ENCODE measurements at places on chromosomes 12 and 14.
A peak's percentile ranks its signal among the peaks of the same experiment; 100 is the strongest.

- DNase-seq, result no peak
These were observed 13.7 kb upstream of the APOBEC1 start for GRCh38 chr12:7679251-7680045.

- DNase-seq, result no peak
These were observed 45.7 kb downstream of the ACSS3 start for GRCh38 chr12:81123611-81124010.

DNA sequence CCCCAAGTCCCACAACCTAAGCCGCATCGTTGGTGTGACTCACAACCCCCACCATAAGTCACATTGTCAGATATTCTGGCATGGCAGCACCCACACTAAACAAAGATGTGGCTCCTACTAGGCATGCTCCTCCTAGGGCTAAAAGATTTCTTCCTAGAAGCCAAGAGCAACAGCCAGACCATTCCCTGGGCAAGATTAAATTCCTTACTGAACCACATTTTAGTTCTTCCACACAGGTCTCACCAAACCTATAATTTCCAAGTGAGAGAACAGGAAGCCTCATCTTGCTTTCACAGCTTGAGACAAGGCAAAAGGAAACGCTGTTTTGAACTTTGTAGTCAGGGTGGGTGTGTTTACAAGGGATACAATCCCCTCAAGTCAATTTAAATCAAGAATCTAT is 632.8 kb downstream of the DIO2 start:
- peak; percentile 58 for DNase-seq

- DNase-seq, result no peak
These were observed 336.3 kb downstream of the NOVA1 start for GRCh38 chr14:26261368-26262122.

- DNase-seq, result no peak
These were observed 83.4 kb upstream of the ESRRB start for GRCh38 chr14:76292561-76292960.

GRCh38 chr14:73233564-73233963 is 3.7 kb upstream of the PAPLN start:
- DNase-seq, result no peak

DNA sequence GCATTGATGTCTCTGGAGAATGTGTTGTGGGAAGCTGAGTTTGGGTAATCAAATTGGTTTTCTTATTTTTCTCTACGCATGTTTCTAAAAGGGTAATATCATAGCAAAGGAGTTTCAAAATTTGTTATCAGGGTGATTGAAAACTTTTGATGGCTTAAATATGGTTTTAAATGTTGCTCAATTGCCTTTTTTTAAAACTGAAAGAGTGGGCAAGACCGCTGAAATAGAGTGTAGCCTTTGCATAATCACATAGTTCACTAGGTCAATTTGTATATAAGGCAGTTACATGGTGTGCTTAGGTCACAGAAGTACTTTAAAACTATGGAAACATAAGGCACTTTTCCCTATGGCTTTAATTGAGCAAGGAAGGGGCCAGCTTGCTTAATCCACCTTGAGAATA is 167.4 kb downstream of the SNAPC1 start:
- DNase-seq, result no peak
